ENCODE measurements at places on chromosomes 7 and 10.

DNA sequence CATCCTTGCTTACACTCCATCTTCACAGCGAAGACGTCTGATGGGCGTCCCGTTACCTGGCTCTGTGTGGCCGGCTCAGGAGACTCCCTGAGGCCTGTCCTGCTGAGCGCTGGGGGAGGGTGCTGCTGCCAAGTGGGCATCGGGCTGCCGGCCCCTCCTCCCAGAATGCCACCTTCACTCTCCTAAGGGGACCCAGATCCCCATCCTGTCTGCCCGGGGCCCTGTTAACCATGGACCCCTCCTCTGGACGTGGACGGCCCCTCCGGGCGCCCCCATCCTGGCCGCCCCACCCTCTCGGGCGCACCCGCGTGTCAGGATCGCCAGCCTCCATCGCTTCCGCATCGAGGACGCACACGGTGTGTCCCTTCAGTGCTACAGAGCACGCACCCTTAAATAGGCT, 7.3 kb upstream of the FOXL3 start:
- no peak for DNase-seq

DNA sequence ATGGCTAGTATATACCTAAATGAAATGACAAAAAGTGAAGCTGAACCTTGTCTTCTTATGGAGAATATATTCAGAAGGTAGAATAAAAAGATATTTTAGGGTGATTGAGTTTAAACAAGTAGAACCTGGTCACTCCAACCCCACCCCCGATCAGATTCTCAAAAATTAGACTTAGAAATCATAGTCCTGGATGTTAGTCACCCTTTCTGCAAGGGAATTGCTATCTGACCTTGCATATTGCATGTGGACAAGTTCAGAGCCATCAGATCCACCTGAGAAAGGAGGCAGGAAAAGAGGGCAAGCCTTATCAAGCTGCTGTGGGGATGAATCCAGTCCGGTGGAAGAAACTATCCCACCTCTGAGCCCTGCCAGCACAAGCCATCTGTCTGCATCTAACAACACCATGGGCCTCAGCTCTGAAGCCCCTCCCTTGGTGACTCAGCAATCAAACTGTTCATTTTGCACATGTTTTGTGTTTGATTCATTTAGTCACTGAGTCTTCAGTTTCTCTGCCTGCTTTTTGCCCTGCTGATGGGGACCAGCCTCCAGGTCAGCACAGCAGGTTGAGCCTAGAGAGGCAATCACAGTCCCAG, 727.3 kb downstream of the AUTS2 start:
- DNase-seq: no peak

- no peak for DNase-seq
These were observed 77.5 kb upstream of the PHYHIPL start for GRCh38 chr10:59098831-59099452.

DNA sequence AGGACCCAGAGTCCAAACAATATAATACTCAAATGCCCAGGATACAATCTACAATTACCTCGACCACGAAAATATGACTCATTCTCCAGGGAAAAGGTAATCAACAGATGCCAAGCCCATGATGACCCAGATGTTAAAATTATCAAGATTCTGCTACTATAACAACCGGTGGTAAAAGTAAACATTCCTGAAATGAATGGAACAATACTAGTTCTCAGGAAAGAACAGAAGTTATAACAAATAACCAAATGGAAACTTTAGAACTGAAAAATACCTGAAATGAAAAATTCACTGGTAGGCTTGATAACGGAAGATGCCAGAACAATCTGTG, 34.1 kb upstream of the GUSB start:
- DNase-seq: no peak

GRCh38 chr7:80636709-80637108, 1.7 kb upstream of the CD36 start:
- no peak for DNase-seq

DNA sequence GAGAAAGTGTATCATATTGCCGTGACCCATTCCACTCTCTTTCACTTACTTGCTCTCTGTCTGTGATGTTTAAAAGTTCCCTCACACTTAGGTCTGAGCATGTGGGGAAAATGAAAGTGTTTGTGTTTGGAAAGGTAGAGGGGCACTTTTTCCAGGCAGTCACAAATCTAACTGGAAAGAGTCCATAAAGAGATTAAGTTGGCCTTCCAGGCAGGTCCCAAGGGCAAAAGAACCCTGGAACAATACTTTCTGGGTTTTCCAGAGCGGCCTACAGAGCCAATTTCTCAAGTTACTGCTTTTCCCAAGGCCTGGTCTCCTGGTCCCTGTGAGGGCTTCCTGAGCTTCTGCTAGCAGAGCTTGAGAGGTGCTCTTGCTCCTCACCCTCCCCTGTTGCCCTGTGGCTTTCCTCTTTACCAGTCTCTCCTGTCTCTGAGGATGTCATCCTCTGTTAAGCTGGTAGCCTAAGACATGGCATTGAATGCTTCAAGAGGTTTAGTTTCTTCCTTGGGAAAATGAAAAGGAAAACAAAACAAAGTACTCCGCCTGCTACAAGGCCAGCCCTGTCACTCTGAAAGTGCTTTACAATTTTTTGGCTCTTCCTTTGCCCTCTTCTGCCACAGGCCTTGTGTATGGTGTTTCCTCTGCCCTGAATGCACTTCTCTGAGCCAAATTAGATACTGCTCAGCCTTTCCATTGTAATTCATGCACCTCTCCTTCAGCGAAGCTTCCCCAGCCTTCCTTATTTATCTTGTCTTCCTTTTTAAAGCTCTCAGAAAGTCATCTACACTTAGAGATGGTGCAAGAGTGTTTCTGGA, 20.1 kb downstream of the TES start:
- DNase-seq: no peak

GRCh38 chr10:10871352-10871751, 146.3 kb upstream of the CELF2 start:
- no peak for DNase-seq

- no peak for DNase-seq
These were observed 241.4 kb upstream of the NPVF start for GRCh38 chr7:25469669-25470068.

- DNase-seq: no peak
These were observed 102.7 kb downstream of the GPR37 start for GRCh38 chr7:124662937-124663336.

DNA sequence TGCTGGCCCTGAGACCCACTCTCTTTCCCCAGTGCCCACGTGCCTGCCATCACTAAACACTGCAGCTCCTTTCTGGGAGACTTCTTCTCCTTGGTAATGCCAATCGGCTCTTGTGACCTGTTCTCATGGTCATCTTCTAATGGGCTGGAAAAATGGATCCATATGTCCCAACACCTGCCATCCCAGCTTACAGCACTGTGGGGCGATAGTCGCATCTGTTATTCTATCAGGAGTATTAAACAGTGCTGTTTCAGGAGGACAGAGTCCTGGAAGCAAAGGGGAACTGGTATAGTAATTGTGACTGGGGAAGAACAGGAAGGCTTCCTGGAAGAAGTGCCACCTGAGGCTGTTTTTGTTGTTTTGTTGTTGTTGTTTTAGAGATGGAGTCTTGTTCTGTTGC, 411.2 kb downstream of the GLRX3 start:
- DNase-seq: no peak

- DNase-seq: no peak
These were observed 6.4 kb downstream of the ZSCAN25 start for GRCh38 chr7:99623091-99623693.

DNA sequence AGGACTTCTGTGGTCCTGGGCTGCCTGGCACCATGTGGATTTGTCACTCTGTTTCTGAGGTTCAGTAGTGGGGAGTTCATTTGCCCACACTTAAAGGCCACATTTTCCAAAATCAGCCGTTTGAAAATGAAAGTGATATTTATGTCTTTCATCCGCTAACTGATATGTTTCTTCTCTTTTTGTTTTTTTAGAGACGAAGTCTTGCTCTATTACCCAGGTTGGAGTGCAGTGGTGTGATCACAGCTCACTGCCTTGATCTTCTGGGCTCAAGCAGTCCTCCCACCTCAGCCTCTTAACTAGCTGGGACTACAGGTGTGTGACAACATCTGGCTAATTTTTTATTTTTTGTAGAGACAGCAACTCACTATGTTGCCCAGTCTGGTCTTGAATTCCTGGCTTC, 58.6 kb downstream of the EBLN1 start:
- no peak for DNase-seq

DNA sequence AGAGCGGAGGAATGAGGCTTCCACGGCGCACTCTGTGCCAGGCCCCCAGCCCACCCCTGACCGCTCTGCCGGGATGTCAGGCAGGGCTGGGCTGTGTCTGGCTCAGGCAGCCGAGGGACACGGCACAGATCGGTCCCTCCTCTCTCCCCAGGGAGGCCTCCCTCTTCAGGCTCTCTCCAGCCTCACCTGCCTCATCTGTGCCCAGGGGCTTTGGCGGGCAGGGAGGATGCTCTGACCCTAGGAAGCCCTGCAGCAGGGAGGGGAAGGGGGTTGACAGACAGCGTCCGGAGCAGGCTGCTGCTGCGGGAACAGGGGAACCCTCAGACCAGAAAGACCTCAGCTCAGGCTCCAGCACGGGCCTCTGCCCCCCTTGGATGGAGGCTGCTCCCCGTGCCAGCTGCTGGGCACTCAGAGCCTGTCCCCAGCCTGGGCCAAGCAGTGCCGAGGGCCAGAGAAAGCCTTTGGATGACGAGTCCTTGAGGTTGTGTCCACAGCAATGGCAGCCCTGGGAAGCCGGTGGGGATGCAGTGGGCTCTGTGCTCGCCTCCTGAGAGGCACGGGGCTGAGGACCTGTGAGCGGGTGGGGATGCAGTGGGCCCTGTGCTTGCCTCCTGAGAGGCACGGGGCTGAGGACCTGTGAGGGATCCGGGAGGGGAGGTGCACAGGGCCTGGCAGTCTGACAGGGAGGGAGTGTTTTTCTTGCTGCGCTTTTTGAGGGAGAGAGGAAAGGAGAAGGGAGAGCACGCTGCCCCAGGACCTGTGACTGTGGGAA, 66.9 kb downstream of the FOXL3 start:
- DNase-seq: no peak

DNA sequence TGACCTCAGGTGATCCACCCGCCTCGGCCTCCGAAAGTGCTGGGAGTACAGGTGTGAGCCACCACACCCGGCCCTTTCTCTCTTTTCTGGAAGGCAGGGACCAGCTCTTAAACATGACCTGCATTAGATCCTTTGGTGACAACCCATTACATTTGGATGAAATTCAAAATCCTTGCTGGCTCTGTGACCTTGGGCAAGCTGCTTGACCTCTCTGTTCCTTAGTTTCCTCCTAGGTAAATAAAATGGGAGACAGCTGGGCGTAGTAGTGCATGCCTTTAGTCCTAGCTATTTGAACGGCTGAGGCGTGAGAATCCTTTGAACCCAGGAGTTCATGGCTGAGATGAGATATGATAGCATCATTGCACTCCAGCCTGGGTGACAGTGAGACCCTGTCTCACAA, 23.7 kb downstream of the LDB1 start:
- DNase-seq: no peak

- no peak for DNase-seq
These were observed 10.8 kb downstream of the PDE1C start for GRCh38 chr7:32059289-32060011.

GRCh38 chr7:73395538-73396503, 37.8 kb upstream of the FZD9 start:
- no peak for DNase-seq

GRCh38 chr7:7959979-7960670, 8.5 kb upstream of the GLCCI1 start:
- DNase-seq: no peak

DNA sequence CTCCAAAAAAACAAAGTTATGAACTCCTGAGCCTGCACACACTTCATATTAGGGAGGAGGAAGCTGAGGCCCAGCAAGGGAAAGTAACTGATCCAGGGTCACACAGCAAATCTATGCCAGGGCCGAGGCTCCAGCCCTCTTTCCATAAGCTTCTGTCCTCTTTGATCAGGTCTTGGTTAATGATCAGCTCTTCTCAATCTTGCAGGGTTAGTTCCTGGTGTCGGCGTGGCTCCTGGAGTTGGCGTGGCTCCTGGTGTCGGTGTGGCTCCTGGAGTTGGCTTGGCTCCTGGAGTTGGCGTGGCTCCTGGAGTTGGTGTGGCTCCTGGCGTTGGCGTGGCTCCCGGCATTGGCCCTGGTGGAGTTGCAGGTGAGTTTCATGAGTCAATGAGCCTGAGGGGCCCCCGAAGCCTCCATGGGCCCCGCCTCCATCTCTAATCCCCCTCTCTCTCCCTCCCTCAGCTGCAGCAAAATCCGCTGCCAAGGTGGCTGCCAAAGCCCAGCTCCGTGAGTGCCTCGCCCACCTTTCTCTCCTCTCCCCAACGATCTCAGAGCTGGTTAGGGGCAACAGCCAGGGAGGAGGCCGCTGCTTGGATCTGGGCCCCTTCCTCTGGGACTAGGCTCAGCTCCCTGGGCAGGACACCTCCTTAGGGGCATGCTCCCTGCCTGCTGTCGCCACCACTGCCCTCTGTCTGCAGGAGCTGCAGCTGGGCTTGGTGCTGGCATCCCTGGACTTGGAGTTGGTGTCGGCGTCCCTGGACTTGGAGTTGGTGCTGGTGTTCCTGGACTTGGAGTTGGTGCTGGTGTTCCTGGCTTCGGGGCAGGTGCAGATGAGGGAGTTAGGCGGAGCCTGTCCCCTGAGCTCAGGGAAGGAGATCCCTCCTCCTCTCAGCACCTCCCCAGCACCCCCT, 23.7 kb upstream of the LIMK1 start:
- DNase-seq: peak; percentile 79

- no peak for DNase-seq
These were observed 10.6 kb downstream of the VIM start for GRCh38 chr10:17238445-17239291.

DNA sequence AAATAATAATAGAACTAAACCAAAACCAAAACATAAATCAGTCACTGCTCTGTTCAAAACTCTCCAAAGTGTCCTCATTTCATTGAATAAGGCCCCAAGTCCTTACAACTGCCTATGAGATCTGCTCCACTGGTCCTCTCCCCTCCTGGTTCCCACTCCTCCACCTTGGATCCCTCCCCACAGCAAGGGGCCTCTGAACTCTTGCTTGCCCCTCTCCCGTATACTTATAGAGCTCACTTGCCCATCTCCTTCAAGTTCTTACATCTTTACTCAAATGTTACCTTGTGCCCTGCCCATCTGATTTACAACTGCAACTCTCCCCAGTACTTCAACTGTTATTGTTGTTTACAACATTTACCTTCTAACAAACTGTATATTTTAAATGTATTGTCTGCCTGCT, 819 bp downstream of the POLD2 start:
- no peak for DNase-seq

GRCh38 chr10:86287966-86288579, 78.5 kb downstream of the GRID1 start:
- DNase-seq: no peak

- no peak for DNase-seq
These were observed 64.9 kb upstream of the FAM204A start for GRCh38 chr10:118407026-118407425.

DNA sequence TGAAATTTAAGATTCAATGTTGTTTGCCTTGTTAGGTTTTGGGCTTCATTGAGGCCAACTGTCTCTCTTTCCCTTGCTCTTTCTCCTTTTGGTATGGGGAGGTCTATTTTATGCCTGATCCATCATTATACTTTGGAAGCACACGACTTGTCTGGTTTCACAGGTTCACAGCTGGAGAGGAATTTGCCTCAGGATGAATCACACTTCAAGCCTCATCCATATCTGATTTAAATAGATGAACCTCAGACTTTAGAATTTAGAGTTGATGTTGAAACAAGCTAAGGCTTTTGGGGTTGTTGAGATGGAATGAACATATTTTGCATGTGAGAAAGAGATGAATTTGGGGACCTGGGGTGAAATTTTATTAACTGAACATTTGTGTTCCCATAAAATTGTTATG, 150.5 kb upstream of the IGFBP3 start:
- DNase-seq: no peak
